ENCODE measurements at places on chromosomes 11 and 22. TPM values are rescaled to one million over a fixed set of nuclear protein-coding genes. Genes with fewer than 3 reads are reported as not detected.

Gene OR10A2
- not detected for total RNA-seq

Gene CD3G
- 0.25 TPM for total RNA-seq

Gene APOBEC3B
- not detected for total RNA-seq

Gene C11orf87
- total RNA-seq, result 38.8 TPM

Gene CTSW
- not detected for total RNA-seq

Gene PDE3B
- 21.1 TPM for total RNA-seq

Gene KRTAP5-1
- not detected for total RNA-seq

Gene SPDYC
- not detected for total RNA-seq

Gene ACRV1
- 0.25 TPM for total RNA-seq
